ENCODE measurements at places on chromosomes 3 and 15.

- no peak for DNase-seq
Observed at GRCh38 chr3:105707009-105707408, 161.8 kb downstream of the CBLB start.

DNA sequence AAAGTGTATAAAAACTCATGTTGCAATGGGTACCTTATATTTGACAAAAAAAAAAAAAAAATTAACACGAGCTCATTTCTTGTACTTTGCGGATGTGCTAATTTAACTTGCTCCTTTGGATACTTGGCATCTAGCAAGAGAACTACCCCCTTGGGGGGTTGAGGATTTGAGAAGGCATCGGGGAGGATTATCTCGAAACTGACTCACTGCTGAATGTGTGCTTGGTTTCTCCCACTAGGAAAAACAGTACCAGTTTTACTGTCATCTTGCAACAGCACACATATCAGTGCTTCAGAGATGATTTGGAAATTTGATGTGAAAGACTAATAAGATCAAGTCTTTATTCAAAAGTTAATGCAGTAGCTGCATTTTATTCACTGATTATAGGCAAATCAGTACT is 891 bp downstream of the EXOG start:
- DNase-seq: no peak

DNA sequence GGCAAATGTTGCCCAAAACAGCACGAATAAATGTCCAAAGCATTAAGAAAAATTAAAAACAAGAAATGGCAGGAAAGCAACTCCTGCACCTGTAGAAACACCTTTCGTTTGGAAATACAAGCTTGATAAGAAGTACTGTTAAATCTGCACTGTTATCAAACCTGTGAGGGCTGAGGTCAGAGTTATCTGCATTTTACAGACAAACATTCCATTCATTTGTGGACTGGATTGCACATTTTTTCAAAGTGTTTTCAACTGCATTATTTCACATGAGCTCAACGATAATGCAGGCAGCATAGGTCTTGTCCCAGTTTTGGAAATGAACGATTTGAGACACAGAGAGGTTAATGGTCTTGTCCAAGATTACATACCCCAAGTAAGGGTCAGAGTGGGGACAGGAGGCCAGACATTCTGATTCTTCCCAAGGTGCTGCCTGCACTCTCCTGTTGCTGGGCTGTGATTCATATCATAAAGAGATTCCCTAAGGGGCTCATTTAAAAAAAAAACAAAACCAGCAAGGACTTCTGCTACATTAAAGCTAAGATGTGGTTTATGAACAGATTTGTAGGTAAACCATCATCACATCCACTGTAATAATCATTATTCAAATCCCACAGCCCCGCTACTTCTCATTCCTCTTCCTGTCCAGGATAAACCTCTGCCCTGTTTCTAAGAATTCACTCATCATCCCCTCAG is 13.0 kb downstream of the GUCA1C start:
- no peak for DNase-seq

GRCh38 chr3:101144105-101144504 is 150.9 kb upstream of the ABI3BP start:
- no peak for DNase-seq

Data from H4 (cell line).